Inflammatory macrophage (primary cell): ENCODE measurements at places on chromosomes 7 and 10.

- DNase-seq, result no peak
Measured at GRCh38 chr7:117612637-117613036, 132.8 kb downstream of the CFTR start.

DNA sequence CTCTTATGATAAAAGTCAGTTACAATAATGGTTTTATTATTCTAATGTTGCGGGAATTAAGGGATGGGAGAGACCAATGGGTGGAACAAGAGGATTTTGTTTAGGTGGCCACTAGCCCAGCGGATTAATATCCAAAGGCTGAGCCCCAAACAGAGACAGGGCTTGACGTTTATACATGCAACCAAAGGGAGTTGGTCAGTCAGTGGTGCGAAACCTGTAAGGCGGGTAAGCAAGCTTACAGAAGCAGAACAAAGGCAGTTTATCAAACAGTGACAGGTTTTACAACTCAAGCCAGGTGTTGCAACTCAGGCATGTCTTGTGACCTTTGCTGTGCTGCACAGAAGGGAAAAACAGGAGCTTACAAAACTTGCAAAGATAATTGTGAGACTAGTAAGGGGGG, 622.9 kb upstream of the MBL2 start:
- DNase-seq, result no peak

- DNase-seq, result peak; percentile 79
Measured at GRCh38 chr10:97713826-97714400, 383 bp downstream of the MARVELD1 start.

DNA sequence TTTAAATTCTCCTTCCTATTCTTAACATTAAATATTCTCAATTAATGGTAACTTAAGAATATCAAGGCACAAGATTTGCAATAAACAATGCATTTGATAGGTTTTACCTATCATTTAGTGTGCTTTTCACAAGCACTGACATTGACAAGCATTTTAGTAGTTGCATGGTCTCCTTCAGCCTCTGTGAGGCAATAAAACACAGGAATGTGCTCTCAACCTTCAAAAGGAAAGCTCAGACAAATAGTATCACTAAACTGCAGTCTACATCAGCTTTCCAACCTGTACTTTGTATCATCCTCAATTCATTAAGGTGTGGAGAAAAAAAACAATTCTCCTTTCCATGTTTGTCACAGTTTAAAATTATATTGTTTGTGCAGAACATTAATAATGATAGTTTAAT, 51.1 kb upstream of the TSPAN13 start:
- DNase-seq, result no peak

DNA sequence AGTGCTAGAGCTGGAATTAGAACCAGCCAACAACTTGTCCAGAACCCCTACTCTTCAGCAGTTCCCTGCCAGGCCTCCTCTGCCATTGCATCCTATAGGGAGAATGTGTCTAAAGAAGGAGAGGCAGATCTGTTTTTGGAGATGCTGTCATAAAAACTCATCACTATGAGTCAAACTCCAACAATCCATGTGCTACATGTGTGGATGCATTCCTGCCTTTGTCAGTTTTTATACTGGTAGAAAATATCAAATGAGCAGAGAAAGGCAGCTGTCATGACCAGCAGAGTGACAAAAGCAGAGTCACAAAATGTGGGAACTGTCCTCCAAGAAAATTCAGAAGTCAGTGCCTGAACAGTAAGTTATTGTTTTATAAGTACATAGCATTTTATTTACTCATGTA, 93.0 kb downstream of the ABLIM1 start:
- DNase-seq, result no peak

GRCh38 chr7:85471740-85472139, 284.9 kb upstream of the SEMA3D start:
- DNase-seq, result peak; percentile 40

DNA sequence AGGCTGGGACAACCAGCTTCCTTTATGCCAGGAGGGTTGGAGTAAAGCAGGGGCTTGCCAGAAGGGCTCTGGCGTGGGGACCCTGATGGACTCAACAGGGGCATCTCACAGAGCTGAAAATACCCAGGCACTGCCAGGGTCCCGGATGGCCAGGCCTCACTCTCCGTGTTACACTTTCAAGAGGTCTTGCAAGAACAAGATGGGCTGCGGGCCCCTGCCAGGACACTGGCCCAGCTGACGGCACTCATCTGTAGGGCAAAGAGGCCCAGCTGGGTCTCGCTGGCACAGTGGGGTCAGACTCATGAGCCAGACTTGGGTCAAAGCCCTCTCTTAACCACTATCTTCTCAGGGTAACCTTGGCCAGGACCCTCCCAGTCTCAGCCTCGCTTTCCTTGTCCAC, 90.9 kb downstream of the FAM53B start:
- DNase-seq, result no peak

DNA sequence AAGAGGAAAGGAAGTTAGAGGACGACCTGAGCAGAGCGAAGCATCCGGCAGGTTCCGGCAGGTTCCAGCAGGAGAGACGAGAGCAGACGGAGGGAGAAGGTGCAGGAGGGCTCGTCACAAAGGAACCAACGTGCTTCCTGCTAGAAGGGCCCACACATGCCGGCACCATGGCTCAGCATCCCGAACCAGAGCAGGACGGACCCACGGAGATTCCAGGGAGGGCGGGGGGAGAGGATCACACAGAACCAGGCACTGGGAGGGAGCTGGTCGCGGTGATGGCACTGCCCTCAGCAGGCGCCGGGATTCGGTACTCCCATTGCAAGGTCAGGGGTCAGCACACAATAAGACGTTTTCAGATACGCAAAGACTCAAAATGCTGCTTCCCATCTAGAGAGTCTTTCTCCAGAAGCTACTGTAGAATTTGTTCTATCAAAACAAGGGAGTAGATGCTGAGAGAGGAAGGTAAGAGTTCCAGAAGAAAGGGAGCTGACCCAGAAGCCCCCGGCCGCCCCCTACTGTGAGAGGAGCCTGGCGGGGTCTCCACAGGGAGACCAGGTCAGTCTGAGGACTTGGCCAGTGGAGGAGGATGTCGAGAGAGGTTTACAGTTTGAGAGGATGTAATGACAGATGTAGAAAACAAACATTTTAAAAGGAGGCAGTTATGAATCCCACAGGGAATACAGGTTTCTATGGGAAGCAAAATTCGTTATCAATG, 23.6 kb upstream of the PWWP2B start:
- DNase-seq, result no peak

GRCh38 chr7:33495207-33495606, 365.8 kb downstream of the BBS9 start:
- no peak for DNase-seq

GRCh38 chr10:113093188-113094113, 143.4 kb downstream of the TCF7L2 start:
- DNase-seq, result peak; percentile 31

GRCh38 chr10:97651773-97652172, 11.3 kb downstream of the PI4K2A start:
- DNase-seq, result no peak

GRCh38 chr7:105786520-105787470, 89.6 kb downstream of the ATXN7L1 start:
- DNase-seq, result no peak

DNA sequence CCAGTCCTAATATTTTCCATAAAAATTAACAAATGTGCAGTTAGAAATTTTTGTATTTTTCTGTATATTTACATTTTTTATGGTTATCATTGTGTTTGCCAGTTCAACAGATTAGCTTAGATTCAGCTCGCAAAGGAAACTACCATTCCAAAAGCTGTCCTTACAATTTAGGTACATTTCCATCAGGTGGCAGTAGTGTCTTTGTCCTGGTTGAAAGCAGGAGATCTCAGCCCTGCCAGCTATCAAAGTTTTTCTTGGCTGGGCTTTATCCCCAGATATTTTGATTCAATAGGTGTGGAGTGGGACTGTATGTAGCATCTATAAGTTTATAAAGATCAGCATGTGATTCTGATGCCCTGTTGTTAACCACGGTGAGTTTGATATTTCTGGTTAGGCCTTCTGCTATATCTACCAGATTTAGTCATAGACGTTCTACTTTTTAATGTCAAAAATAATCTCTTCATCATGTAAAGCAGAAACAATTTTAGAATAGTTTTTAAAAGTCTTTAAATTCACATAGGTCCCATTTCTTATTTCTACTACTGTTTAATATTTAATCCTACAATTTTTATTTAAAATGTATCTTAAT, 15.5 kb upstream of the ICA1 start:
- DNase-seq, result no peak

DNA sequence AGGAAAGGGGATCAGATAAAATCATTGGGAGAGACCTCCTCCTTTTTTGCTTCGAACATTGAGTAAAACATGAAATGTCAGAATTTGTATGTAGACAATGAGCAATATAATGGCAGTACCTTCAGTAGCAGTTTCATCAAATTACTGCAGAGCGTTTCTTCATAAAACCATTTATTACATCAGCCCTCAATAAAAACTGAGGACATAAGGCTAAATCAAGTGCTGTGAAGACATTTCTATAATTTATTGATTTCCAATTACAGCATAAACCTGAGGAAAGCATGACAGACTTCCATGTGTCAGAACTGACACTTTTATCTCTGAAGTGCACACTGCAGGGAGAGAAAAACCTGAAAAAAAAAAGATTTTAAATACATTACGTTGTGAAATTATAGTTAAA, 172.6 kb upstream of the ZNF804B start:
- DNase-seq, result no peak

GRCh38 chr10:91788527-91788926, 9.7 kb upstream of the TNKS2 start:
- DNase-seq, result no peak

DNA sequence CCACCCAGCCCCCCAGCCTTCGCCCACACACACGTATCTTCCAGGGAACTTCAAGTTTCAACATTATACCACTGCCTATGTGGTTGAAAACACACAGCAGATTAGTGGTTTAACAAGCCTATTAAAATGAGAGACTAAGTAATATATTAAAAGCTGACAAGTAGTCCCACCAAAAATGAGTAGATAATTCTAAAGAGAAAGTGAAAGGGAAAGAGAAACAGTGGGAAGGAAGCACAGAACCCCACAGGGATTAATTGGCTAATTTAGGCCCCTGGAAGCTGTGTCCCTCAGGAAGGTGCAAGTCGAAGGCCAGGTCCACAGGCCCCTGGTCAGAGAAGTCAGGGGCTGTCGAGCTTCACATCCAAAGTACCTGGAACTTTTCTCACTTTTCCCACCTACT, 210.5 kb upstream of the YAE1 start:
- no peak for DNase-seq

- DNase-seq, result no peak
Measured at GRCh38 chr7:124908259-124908658, 21.4 kb downstream of the POT1 start.

DNA sequence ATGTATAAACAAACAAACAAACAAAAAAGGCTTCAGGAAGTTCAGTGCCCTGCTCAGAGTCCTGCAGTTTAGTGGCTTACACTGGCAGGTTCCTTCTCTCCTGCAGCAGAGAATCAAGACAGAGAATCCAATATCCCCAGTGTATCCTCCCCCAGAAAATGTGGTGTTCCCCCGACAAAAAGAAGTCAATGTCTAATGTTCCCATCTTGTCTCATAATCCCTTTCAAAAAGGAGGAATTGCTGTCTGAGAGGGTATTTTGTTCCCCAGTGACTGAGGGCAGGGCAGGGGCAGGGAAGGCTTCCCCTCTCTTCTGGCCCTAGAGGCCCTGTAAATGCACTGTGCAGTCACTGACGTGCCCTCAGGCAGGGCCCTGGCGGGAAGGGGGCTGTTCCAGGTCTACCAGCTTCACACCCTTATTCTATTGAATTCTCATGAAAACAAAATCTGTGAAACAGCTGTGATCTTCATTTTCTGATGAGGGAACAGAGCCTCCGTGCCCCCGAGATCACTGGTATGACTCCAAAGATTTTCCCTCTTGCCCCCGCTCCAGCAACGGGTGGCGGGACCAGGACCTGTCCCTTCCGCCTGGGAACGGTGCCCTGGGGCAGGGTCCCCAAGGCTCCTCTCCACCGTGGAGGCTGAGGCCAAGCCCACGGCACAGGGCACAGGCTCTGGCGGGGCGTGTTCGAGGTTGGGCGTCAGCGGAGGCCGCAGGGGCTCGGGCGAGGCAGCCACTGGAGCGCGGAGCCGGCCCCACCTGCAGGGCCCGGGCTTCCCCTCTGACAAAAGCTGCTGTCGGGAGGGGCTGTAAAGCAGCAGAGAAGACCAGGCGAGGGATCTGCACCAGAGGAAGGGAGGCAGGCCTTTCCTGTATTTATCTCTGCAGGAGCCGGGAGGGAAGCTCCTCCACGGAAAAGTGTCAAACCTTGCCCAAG, 13.4 kb upstream of the WDFY4 start:
- DNase-seq, result no peak
